ENCODE measurements at places on chromosomes 13 and 19.

GRCh38 chr13:45781553-45782326 is 69.8 kb downstream of the SIAH3 start:
- DNase-seq, result no peak

- no peak for DNase-seq
These were observed 47.5 kb downstream of the ZNF536 start for GRCh38 chr19:30419568-30420180.

DNA sequence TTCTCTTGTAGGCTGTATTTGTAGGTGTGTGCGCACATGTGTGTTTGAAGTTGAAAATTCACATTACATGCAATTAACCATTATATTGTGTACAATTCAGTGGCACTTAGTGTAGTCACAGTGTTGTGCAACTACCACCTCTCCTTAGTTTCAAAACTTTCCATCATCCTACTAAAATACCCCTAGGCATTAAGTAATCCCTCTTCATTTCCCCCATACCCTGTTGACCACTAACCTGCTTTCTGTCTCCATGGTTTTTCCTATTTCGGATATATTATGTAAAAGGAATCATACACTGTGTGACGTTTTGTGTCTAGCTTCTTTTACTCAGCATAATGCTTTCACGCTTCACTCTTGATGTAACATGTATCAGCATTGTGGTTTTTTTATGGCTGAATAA is 16.1 kb downstream of the LSM14A start:
- DNase-seq, result no peak

DNA sequence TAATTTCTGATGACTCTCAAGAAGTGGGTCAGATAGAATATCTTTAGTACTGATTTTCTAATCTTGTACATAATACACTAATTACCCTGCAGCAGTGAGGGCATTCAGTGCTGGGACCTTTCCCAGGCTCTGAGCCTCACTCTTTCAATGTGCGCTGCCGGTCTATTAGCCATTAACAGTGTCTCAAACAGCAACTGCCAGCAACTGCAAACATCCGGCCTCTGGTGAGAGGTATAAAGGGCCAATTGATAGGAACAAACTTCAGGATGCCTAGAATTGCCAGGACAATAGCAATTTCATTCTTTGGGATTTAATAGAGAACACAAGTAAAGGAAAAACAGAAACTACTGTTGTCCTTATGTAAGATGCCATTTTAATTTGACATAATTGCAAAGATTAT is 604.4 kb upstream of the SPRY2 start:
- DNase-seq, result no peak

- no peak for DNase-seq
These were observed 729 bp upstream of the MADCAM1 start for GRCh38 chr19:495402-496111.

- DNase-seq, result no peak
These were observed 47.7 kb downstream of the GSX1 start for GRCh38 chr13:27839809-27840467.

DNA sequence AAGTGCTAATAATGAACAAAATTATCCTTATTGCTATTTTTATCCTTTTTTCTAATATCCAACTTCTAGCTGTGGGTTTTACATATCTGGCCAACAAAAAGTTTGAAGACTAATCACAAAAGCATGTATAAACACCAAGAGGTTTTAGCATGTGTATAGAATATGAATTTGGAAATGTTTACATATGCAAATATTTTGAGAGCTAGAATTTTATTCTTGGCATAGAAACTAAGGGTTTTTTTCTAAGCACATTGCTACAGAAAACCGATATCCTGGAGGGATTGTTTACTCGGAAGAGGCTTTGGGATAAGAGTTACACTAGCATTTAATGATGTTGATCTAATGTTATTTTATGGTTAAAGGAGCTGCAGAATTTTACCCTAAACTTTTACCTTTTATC is 392.1 kb downstream of the EFNB2 start:
- no peak for DNase-seq

- no peak for DNase-seq
These were observed 2.3 kb downstream of the WDR83 start for GRCh38 chr19:12668932-12669269.

DNA sequence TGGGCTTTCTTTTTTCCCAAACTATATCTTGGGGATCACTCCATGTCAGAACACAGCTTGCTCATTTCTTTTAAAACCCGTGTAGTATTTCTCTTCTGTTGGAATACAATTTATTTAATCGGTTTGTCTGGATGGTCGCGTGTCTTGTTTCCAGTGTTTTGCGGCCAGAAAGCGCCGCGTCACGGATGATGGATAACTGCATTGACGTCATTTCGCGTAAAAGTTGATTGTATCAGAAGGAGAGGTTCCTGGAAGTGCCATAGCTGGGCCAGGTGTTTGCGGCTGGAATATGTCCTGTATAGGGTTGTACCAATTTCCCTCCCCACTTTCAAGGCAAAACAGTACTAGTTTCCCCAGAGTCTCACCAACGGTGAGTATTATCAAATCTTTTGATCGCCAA is 9.7 kb downstream of the ACTL9 start:
- DNase-seq, result no peak

- DNase-seq, result no peak
These were observed 5.7 kb downstream of the ACTN4 start for GRCh38 chr19:38653028-38653571.

DNA sequence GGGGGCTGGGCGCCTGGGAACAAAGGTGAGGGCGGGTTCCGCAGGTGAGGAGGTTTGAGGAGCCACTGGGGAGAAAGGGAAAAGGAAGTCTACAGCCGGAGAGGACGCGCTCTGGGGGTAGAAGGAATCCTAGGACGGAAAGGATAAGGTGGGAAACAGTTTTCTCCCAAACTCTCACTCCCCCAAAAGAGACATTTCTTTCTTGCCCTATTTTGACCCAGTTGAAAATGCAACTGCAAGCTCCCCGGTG is 651 bp upstream of the POLR1D start:
- no peak for DNase-seq
